ENCODE measurements at places on chromosomes 1 and 21.

- no peak for DNase-seq
These were observed 91.5 kb downstream of the SELENOF start for GRCh38 chr1:86822459-86822858.

DNA sequence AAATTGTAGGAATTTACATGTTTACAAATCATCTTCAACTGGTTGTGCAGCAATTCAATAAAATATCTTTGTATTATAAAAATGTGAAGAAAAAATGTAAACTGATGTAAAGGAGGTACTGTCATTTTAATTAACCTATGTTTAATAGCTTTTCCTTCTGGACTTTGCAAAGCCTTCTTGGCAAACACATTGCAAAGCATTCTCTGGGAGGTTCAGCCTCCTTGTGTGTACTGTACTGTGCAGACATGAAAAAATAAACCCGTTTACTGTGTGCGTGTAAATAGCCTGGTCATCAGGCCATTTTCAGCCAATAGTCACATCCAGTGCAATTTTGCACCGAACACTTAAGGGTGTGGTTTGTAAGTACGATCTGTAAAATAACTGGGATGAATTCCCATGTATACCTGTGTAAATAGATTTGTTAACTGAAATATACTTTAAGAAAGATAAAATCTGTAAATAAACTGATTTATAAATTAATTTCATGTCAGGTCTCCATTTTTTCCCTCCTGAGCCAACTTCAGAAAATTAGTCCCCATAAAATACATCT is 40.2 kb upstream of the QSOX1 start:
- no peak for DNase-seq

DNA sequence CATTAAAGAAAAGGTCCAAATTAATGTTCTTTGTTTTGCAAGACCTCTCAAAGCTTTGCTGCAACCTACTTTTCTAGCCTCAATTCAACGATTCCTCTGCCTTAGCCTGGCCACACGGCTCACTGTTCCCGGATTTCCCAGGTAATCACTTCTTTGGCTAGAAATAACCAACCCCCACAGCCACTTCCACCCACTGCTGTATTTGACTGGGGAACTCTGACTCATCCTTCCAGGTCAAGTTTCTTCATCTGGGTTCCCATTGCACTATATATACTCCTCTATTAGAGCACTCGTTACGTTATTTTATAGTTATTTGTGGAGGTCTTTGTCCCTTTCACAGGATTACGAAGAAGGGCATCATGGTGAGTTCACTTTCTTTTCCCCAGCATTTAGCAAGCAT is 185.9 kb downstream of the CACNA1E start:
- DNase-seq = no peak

- no peak for DNase-seq
These were observed 92.1 kb upstream of the TTC34 start for GRCh38 chr1:2893473-2894120.

DNA sequence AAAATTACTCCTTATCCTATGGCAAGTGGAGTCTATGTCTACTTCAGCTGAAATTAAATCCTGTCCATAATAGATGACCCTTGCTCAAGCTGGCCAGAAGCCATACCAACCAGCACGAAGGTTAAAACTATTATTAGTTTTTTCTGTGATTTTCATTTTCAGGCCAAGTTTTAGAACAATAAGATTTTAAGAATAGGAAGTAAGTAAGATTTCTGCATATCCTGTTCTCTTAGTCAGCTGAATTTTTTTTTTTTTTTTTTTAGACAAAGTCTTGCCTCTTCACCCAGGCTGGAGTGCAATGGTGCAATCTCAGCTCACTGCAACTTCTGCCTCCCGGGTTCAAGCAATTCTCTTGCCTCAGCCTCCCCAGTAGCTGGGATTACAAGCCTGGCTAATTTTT is 6.1 kb upstream of the RBP7 start:
- no peak for DNase-seq

DNA sequence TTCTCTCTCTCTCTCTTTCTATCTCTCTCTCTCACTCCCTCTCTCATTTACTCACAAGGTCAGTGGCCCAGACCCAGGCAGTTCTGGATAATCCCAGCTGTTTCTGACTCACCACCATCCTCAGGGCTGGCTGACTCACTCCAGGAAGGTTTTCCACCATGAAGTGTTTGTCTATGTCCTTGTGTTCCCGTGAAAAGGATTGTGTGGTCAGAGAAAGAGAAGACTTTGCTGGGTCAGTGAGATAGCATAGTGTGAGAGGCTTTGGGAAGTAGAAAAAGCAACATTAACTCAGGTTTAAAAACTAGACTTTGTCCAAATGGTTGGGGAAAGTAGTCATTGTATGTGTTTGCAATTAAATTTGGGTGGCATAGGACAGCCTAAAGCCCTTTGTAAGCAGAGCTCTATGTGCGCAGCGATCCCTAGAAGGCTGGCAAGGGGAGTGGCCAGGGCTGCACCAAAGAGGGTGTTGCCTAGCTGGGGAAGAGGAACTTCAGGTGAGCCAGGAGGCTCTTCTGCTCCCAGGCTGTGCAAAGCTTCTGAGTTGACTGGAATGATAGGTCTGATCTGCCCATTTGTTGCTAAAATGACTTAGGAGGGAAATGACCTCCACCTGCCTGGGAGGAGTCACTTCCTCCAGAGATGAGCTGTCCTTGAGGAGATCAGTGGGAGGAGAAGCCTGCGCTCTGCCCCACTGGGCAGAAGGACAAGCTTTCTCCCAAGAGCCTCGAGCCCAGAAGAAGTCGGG is 4.9 kb upstream of the CAPN2 start:
- no peak for DNase-seq

DNA sequence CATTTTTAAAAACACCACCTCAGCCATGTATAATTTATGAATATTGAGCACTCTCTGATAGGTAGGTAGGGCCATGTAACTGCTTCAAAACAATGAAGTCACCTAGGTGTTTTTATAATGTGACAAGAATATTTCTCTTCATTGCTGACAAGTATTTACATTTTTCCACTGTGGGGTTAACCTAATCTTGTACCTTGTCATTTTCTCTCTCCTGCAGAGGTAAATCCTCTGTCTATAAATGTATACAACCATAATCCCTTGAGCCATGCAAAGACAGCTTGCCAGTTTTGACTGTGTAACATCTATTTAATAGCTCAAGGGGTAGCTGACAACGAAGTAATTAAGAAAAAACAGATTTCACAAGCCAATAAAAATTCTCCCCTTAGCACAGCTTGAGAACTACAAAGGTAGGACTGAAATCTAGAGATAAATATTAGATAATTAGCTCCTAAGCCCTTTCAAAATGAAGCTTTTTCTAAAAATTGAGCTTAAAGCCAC is 137.6 kb upstream of the POGK start:
- no peak for DNase-seq

DNA sequence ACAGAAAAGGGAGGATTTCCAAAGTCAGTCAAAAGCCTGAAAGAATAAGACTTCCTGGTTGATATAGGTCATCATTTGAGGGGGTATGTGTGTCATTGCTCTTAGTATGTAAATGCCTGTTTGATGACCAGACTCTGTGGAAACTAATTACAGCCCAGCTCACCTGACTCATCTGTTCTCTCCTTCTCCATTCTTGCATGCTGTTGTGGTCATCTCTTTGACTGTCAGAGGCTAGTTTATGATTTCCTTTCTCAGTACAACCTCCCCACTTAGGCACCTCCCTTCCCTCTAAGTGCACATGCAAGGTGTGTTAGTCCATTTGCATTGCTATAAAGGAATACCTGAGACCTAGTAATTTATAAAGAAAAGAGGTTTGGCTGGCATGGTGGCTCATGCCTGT is 2.4 kb upstream of the C1orf116 start:
- DNase-seq = no peak

Measured in NCI-H446 treated with DMSO at 0.1 percent for 48 hours (cell line).